Activated CD8-positive, alpha-beta memory T cell treated with anti-CD3 and anti-CD28 coated beads for 48 hours (primary cell): ENCODE measurements at places on chromosomes 5 and 9.

- no peak for DNase-seq
Observed at GRCh38 chr9:72477930-72478518, 43.4 kb upstream of the TMC1 start.

DNA sequence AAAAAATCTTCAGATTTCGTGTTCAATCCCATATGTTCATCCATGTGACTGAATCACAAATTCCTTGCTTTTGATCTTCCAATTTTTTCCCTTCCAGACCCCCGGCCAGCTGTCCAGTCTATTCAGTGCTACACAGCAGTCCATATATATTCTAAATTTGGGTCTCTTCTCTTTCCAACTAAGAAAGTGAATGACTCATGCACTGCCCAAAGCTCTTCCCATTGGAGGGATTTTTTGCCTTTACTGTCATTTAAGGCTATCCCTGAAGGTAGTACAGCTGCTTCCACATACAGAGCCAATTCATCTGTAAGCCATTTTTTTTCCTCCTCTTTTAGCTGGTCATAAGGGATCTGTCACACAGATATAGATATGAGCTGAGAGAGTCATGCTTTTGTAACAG lies 478.3 kb downstream of the DMRT2 start:
- DNase-seq = no peak

- DNase-seq = no peak
Observed at GRCh38 chr5:167574464-167574863, 717.0 kb upstream of the WWC1 start.

- DNase-seq = no peak
Observed at GRCh38 chr5:172411484-172412072, 42.7 kb downstream of the SH3PXD2B start.

- DNase-seq = no peak
Observed at GRCh38 chr9:77939149-77939668, 92.4 kb downstream of the GNAQ start.

- no peak for DNase-seq
Observed at GRCh38 chr5:79736528-79737514, 47.2 kb downstream of the CMYA5 start.

GRCh38 chr5:137488516-137488915 lies 10.6 kb downstream of the SPOCK1 start:
- DNase-seq = no peak

- DNase-seq = no peak
Observed at GRCh38 chr5:127810707-127811490, 107.7 kb downstream of the CCDC192 start.

DNA sequence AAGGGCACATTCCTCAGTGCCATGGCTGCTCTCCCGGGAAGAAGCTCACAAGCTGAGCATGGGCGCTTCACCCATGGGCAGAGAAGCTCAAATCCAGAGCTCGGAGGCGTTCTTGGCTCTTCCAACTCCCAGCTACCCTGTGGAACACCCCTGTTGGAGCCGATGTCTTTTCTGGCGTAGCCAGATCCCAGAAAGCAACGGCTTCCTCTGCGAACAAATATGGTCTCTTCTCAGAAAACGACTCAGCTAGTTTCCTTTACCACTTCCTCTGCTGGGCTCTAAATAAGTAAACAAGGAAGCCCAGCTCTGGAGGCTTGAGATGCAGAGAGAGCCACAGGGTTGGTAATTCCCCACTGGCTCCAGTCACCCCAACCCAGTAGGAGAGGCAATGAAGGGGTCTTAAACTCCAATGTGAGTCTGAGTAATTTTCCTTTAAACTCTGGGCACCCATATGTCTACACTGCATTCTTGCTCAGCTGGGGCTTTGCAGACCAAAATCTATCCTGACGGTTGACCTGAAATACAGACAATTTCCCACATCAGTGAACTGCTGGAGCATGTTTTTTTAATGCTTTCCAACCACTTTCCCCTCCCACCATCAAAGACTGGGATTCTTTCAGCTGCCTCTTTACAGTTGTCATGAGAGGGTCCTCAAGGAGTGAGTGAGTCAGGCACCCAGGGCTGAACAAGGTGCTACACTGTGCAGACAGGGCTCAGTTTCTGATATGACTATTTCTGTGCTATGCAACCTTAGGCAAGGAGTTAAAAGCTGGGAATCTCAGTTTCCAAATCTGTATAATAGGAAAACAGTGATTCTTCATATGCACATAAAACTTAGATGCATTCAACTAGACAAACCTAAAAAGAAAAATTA lies at the start of gene LCP2:
Gene LCP2, minus strand, starts transcription at position 189 of the 874 bp plus-strand sequence. Its CDS starts 166 bp downstream, at position 23.
- no peak for DNase-seq

DNA sequence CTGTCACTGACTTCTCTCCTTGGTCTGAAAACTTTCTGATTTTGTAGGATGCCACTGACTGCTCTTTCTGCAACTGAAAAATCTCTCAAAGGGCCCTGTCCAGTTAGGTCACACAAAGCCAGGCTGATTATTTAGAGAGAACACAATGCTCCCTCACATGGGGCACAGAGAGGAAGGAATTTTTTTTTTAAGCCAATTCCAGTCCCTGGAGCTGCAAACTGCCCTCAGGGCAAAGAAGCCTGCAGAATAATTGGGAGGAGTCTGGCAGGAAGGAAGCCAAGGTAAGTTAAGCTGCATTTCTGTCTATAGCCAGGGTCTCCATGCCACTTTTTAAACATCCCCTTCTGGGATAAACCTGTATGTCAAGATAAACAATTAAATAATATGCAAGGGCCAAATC lies 305.5 kb downstream of the ZSWIM6 start:
- DNase-seq = no peak

- no peak for DNase-seq
Observed at GRCh38 chr5:170273968-170274710, 23.4 kb downstream of the LCP2 start.

GRCh38 chr9:75092766-75093165 lies 4.5 kb downstream of the OSTF1 start:
- no peak for DNase-seq
